ENCODE measurements at places on chromosomes 12 and 14.
A peak's percentile ranks its signal among the peaks of the same experiment; 100 is the strongest.

DNA sequence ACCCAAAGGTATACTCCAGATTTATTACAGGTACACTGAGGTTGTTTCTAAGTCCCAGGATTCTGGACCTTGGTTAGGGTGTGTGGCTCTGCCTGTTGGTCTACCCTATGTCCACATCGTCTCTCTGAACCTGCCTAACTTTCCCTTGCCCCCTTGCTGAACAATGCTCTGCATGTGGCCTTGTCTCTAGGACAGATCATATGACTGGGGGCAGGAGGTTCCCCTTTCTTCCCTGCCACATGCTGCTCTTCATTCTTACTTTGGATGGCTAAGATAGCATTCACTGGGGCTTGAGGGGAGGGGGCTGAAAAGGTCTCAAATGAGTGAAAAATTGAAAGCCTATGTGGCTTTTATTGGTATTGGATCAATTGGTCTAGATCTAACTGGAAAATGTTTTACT is 49.2 kb downstream of the MBIP start:
- peak; percentile 3 for DNase-seq

DNA sequence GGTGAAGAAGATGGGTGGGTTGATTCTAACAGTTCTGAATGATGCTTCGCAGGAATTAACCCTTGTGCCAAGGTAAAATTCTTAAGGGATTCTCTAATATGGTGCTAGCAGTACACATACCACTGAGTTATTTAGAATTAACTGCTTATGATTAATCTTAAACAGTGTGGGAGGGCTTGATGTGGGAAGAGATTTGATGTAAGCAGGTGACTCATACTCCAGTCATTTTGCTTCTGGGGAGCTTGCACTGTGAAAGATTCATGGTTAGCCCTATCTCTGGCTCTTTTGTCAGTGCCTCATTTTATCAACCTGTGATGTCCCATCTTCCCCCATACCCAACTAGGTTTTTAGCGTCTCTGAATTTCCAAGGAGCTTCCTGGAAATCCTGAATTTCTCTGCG is 83.8 kb downstream of the NRXN3 start:
- peak; percentile 16 for DNase-seq

- DNase-seq: no peak
Measured at GRCh38 chr14:20775043-20775442, 6.0 kb upstream of the RNASE6 start.

GRCh38 chr14:105391541-105391940 is 6.8 kb upstream of the TEX22 start:
- DNase-seq: no peak

DNA sequence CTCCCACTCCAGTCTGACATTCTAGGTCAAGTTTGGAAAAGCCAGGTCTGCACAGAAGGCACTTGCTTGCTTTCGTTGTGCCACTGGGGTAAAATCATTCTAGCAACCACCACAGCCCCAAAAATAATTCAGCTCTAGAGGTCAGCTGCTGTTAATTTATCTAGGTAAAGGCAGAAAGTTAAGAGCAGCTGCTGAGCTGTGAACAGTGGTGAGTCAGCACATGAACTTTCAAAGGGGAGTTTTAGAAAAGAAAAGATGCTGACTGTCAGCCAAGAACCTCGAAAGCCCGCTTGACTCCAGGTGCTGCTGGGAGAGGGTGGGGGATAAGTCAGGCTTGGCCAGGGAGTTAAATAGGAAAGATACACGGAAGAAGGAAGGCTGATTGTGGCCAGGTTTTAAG is 12.7 kb downstream of the CCDC197 start:
- no peak for DNase-seq

- DNase-seq: no peak
Measured at GRCh38 chr12:8695116-8695515, 2.7 kb upstream of the RIMKLB start.

DNA sequence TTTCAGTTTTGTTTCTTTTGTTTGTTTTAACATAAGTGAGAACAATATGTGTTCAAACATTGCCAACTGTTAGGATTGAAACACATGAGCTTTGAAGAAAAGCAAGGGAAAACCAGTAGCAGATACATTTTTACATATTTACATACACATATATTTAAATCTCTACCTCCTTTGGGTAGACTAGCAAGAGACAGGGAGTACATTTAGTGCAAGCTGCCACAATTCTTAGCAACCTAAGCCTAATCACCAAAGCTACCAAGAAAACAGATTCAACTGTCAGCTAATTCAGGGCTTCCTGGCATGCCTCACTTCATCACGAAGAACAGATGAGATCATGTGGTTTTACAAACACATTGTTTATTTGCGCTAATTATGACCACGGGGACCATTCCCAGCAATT is 143.1 kb downstream of the PRIMA1 start:
- DNase-seq: no peak

- no peak for DNase-seq
Measured at GRCh38 chr14:20608383-20609110, 17.4 kb upstream of the RNASE12 start.

GRCh38 chr12:46388427-46389021 is 16.0 kb upstream of the SLC38A2 start:
- DNase-seq: peak; percentile 66

DNA sequence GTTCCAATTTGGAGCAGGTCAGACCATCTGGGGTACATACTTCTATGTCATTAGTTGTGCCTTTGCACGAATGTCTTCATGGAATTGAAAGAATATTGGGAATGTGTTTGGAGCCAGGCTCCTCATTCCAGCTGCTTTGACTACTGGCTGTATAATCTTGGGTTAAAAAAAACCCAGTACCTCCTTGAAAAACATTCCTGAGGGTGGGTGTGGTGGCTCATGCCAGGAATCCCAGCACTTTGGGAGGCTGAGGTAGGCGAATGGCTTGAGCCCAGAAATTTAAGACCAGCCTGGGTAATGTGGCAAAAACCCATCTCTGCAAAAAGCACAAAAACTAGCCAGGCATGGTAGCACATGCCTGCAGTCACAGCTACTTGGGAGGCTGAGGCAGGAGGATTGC is 125.6 kb downstream of the TTC8 start:
- DNase-seq: no peak

- DNase-seq: no peak
Measured at GRCh38 chr12:2043054-2043453, 9.7 kb upstream of the CACNA1C start.

DNA sequence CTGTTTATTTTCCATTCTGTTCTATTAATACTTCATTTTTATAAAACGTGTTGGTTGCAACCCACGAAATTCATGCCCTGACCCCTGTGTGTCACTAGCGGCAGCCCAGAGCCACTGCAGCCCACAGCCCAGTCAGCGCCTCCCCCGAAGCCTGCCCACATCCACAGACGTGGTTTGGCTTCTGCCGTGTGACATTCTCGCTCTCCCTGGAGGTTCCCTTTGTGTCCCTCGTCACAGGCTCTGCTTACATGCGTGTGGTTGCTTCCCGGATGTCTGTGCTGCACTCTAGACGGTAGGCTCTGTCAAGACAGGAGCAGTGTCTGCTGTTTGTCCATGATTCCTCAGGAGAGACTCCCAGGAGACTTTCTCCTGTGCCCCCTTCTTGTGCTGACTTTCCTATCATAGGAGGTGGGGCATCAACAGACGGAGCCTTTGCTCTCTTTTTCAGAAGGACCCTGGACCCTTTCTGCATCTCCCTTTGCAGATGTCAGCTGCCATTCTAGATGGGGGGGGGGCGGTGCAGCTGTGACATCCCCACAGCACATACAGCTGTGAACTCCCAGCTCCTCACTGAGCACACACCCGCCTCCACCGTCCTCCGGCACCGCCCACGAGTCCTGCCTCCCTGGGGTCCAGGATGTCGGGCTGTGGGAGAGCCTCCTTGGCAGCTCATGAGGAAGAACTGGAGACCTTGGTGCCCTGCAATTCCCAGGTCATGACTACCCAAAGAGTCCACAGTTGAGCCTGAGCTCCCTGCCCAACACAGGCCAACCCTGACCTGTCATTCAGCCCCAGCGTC is 36.8 kb upstream of the PIWIL1 start:
- DNase-seq: no peak

DNA sequence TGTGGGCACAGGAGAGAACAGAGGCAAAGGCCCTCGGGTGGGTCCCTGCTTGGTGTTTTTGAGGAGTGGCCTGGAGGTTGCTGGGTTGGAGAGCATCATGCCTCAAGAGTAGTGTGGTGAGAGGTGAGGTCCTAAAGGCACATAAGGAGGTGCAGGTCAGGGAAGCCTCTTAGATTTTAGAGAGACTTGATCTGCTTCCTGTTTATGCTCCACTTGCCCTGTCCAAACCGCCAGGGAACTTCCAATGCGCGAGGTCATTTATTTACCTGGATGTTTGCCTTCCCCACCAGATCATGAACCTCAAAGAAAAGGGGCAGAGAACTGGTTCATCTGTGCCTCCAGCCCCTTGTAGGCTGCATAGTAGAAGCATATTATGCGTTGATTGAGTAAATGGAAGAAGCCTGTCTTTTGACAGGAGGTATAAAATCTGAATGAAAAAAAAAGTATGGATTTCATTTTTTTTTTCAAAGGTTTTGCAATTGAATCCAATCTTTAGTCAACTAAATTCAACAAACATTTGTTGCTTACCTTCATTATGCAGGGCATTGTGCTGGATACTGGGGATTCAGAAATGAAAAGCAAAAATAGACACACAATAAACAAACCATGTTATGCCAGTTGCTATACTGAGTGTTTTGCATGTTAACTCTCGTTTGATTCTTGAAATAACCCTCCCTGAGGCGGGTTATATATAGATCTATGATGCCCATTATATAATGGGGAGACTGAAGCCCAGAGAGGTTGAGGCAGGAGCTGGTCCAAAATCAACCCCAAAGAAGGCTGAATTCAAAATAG is 485.2 kb downstream of the VRK1 start:
- no peak for DNase-seq

DNA sequence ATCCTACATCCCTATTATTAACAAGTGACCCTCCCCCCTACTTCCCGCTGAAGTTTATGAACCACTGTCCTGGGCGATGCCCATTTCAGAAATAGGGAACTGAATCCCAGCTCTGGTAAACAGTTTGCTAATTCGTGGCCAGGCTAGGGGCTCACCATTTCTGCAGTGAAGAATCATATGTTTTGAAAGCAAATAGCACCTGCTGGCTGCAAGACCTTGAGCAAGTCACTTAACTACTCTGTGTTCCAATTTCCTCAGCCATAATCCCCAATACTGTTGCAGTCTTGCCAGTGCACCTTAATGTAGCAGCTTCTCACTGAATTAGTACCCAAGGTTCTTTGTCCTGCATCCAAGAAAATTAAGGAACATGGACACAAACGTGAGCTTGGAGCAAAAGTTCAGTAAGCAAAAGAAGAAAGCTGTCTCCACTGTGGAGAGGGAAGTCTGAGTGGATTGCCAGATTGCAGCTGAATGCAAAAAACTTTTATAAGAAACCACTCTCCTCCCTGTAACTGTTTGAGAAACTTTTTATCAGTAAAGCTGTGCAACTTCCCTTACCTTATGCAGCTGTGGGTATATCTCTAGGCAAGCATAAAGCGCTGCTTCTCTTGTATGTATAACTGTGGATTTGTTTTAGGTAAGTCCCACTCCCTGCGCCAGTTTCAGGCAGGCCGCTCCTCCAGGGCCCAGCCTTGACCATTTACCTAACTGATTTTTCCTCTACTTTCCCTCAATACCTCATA is 824 bp downstream of the OAS1 start:
- peak; percentile 70 for DNase-seq

- DNase-seq: no peak
Measured at GRCh38 chr12:49028666-49029275, 10.2 kb upstream of the PRKAG1 start.

DNA sequence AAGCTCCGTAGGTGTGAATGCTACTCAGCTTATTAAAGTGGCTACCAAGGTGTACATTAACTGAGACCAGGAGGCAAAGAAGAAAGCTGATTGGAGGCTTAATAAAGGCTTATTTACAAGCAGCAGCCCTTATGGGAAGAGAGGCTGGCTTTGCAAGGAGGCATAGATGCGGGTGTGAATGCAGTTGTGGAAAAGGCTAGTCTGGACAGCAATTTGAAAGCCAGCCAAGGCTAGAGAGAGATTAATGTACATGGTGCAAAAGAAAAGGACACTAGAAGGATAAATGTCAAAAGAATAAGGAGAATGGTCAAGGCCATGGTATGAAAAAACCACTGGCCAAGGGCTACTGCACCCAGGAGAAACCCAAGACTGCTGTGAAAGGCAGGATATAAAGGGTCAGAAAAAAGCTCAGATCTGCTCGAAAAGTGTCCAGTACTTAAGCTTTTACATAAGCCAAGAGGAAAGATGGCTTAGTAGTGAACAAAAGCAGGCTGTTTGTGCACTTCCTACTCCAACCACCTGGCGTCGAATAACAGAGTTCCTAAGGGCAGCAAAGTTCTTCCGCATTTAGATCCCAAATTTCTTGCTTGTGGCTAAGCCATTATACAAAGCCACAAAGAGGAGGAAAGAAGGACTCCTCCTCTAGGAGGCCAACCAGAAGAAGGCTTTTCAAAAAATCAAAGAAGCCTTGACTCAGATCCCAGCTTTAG is 24.0 kb downstream of the KLRK1 start:
- DNase-seq: peak; percentile 25

- no peak for DNase-seq
Measured at GRCh38 chr14:26596543-26597061, 1.2 kb downstream of the NOVA1 start.

DNA sequence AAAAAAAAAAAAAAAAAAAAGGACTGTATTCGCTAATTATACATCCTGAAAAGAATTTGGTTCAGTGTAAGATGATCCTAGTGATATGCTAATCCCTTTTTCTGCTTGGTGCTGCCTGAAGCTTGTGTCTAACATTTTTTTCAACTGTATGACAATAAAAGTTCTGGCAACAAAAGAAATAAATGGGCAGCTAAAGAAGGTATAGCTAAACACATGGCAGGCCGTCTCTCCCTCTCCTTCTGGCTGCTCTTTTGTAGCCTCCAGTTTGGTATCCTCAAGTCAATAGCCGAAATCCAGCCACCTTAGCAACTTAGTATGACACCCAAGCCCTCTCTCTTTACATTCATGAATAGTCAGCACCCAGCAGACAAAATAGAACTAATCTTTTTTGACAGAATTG is 198.3 kb upstream of the OTX2 start:
- no peak for DNase-seq

DNA sequence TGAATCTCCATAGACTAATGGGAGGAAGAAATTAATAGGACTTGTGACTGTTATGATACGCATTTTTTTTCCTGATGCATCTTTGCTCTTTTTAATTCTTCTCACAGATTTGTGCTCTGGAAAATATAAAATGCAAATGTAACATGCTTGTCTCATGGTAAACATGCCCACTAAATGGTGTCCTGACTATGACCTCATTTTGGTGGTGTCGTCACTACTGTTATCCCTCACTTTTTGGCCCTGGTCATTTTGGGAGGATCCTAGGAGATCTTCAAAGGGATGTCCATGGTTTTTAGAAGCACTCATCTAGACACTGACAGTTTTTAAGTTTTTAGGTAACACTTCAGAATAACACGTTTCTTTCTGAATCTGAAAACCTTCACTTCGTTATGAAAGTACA is 790.8 kb upstream of the FBXO33 start:
- DNase-seq: no peak
